ENCODE measurements at places on chromosomes 11 and 22.

DNA sequence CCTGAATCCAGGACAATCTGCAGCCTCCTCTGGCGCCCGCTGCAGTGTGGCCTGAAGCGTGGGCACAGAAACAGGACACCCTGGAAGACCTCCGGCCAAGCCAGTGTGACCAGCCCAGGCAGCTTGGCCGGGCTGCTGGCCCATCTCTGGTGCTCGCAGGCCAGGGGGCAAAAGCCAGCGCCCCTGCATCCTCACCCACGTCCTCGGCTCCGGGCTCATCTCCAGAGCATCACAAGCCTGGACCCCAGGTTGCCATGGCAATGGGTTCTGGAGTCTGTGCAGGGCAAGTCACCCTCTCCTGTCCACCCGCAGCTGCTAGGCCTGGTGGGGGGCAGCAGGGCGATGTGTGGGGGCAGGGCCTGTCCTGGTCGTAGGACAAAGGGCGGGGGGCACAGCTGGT, 9.3 kb upstream of the PDGFB start:
- DNase-seq = no peak

GRCh38 chr11:34926101-34926830, 9.8 kb downstream of the PDHX start:
- no peak for DNase-seq

DNA sequence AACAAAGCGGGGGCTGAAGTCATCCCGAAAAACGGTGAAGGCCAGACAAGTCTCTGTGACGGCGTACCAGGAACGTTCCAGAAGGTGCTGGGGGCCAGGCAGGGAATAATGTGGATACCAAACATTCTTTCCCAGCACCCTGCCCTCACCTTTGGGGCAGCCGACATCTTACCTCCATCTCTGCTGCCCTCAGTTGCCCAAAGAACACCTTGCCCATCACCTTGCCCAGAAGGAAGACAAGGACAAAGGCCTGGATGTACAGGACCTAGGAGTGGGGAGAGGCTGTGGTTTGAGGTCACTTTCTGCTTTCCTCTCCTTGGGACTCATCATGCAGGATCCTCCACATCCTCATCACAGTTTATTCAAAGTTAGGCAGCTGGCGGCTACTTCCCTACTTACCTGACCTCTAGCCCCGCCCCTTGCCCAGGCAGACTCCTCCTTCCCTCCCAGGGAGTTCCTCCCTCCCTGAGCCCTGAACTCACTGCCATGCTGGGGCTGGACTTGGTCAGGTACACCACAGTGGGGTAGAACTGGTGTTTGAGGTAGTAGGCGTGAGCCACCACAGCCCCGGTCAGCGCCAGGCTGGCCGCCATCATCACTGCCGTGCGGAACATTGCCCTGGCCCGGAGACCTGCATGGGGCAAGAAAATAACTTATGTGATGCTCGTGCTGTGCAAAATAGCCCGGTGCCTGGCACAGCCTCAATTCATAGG, 1.2 kb downstream of the SYVN1 start:
- DNase-seq = peak; percentile 86

- DNase-seq = no peak
These were observed 13.5 kb downstream of the TSKU start for GRCh38 chr11:76796511-76797198.

DNA sequence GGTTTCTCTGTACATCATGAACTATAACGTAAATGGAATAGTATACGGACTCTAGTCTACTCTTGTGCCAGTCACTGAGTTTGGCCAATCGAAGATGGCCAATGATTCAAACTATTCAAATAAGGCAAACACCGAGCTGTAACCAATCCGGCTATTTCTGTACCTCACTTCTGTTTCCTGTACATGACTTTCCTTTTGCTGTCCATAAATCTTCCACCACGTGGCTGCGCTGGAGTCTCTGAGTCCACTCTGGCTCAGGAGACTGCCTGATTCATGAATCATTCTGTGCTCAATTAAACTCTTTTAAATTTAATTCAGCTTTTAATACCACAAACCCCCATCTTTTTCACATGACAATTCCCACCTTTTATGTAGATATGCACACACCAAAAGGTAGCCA, 1.5 kb upstream of the JAML start:
- no peak for DNase-seq

DNA sequence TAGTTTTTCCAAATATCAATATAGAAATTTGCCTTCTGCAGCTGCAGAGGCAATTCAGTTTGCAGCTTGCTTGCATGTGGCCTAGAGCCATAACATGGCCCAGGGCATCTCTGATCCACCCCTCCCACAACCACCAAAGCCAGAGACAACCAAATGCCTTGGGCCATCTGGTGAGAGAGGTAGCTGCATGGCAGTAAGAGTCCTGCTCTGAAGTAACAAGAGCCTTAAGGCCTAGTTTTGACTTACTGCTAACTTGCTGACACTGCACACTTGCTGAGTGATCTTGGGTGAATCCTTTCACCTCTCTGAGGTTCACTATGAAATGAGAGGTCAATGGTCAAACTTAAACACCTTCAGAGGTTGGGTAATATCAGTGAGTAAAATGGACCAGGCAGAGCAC, 4.9 kb upstream of the SPECC1L start:
- DNase-seq = no peak

GRCh38 chr22:25169278-25170031, 30.2 kb upstream of the CRYBB3 start:
- DNase-seq = no peak

DNA sequence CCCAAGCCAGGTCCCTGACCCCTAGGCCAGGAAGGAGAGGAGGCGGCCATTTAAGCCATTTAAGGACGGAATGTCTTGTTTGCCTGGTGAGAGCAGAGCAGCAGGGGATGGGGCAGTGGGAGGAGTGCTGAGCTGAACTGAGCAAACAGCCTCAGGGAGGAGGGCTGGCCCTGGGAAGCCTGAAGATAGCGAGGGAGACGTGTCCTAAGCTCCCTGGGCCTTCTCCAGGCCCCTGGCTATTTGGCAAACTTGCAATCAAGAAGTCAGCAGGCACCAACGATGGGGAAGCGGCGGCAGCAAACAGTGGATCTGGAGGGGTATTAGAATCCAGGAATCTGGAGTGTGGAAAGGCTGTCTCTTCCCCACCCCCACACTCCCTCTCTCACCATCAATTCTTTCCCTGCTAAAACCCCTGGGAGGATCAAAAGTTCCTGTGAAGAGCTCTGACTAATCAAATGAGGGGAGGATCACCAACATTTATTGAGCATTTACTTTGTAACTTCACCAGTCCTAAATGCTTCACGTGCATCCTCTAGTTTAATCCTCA, 8.8 kb downstream of the BCL9L start:
- peak; percentile 64 for DNase-seq

GRCh38 chr11:33262011-33262645, 4.9 kb downstream of the HIPK3 start:
- DNase-seq = no peak

- DNase-seq = no peak
These were observed 279.3 kb upstream of the SYN3 start for GRCh38 chr22:33337524-33337923.

- DNase-seq = no peak
These were observed 72.7 kb upstream of the TTC12 start for GRCh38 chr11:113241636-113242054.
